ENCODE measurements at places on chromosomes 16 and 17. TPM values are rescaled to one million over a fixed set of nuclear protein-coding genes. Genes with fewer than 3 reads are reported as not detected.

ZNF263 gene
- 34.4 TPM for total RNA-seq

HSD17B2 gene
- total RNA-seq: 0.27 TPM

FAM171A2 gene
- 3.8 TPM for total RNA-seq

KRTAP9-4 gene
- not detected for total RNA-seq

PRSS33 gene
- not detected for total RNA-seq

CDRT15L2 gene
- total RNA-seq: not detected

ABCA3 gene
- total RNA-seq: 31.2 TPM

NRN1L gene
- total RNA-seq: 0.66 TPM

TMEM11 gene
- total RNA-seq: 25.5 TPM

KRTAP3-2 gene
- total RNA-seq: not detected

ELOB gene
- 129 TPM for total RNA-seq

Measured in thoracic aorta endothelial cell (primary cell).